ENCODE measurements at places on chromosomes 12 and 14.

GRCh38 chr12:13940335-13940865 lies 41.0 kb downstream of the GRIN2B start:
- no peak for DNase-seq

DNA sequence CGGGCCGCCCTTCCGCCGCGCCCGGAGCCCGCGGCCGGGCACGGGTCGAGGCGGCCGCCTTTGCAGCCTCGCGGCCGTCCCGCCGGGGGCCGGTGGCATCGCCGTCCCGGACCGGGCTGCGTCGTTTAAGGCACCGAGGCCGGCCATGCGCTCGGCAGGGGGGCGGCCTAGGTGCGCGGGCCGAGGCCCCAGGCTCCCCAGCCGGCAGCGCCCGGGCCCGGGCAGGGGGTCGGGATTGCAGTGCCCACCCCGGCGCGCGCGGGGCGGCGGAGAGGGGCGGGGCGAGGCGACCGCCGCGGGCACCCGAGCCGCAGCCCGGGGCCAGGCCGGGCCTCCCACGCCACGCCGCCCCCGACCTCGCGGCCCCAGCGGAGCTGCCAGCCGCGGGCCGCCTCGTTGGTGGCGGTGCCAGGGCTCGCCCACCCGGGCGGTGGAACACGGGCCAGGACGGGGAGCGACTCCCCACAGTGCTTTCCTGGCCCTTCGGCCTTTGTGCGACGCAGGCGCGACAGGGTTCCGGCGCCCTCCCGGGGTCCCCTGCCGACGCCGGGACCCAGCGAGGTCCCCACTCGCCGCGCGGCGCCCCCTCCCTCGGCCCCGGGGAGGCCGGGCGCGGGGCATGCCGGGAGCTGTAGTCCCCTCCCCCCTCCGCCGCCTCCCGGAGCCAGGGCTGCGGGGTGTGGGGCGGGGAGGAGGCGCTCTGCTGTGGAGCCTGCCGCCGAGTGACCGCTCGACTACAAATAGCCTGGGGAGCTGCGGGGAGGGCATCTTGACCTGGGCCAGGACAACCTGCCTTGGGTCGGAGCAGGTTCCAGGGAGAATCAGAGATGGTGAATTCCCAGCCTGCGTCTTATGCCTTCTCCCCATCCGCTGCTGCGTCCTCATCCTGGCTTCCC lies 769 bp downstream of the FKBP4 start:
- peak; percentile 94 for DNase-seq

DNA sequence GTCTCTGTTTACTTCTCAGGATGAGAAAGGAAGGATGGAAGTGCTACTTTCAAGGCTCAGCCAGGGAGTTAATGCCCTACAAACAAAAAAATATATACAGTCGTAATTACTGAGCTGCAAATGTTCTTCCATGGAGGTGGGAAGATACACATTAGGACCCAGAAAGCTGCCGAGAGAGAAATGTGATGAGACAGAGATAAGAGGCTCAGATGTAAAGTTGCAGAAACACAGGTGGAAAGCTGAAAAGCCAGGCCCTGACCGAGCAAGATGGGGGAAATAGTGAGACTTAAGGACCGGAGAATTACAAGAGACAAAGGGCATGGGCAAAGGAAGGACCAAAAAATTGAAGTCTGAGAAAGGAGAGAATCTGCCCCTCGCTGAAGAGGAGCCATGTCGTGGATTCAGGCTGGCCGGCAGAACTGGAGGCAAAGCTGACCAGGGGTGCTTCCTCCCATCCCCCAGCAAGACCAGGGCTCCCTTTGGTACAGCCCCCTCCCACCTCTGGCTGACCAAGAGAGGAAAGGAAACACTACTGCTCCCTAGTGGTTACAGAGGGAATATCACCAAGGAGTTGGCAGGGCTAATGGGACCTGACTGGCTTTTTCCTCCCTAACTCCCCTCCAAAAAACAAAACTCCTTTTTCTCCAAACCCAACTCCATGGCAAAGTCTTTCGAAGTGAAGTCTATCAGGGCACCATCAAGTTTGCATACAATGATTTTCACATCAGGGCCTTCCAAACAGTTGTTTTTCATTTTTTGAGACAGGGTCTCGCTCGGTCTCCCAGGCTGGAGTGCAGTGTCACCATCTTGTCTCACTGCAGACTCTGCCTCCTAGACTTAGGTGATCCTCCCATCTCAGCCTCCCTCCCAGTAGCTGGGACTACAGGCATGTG lies 12.1 kb downstream of the ZFHX2 start:
- peak; percentile 78 for DNase-seq

DNA sequence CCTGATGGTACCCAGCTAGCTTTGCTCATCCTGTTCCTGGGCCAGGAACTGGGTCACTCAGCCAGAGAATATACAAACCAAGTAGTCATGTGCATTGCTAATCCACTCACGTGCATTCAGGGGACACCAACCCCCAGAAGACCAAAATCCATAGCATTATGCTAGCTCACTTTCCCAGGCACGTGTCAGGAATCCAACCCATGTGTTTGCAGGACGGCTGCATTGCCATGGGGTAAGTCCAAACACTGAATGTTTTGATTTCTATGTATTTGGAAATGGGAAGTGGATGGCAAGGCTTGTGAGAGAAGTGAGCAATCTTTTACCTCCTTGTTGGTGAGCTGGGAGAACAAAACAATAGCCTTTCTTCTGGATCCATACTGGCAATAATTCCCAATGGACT lies 87.1 kb upstream of the FOXN3 start:
- no peak for DNase-seq

GRCh38 chr12:27822076-27822712 lies 42.2 kb upstream of the MANSC4 start:
- no peak for DNase-seq

- DNase-seq = no peak
Measured at GRCh38 chr14:74555476-74556050, 56.5 kb downstream of the LTBP2 start.

DNA sequence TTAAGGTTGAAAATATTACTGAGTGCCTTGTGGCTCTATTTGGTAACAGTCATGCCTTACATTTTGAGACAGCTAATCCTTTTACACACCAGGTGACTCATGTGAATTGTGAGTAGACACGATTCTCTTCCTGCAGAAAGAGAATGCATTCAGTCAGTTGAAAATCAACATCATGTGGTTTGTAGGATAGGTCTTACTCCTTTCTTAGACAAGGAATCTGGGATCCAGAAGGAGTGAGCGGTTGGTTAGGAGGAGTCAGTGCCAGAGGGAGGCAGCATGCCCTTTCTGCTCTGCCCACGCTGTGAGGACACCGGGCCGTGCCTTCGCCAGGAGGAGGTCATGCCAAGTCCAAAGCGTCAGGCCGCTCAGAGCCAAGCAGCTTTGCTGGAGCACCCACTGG lies 47.6 kb downstream of the TRAF3 start:
- no peak for DNase-seq

DNA sequence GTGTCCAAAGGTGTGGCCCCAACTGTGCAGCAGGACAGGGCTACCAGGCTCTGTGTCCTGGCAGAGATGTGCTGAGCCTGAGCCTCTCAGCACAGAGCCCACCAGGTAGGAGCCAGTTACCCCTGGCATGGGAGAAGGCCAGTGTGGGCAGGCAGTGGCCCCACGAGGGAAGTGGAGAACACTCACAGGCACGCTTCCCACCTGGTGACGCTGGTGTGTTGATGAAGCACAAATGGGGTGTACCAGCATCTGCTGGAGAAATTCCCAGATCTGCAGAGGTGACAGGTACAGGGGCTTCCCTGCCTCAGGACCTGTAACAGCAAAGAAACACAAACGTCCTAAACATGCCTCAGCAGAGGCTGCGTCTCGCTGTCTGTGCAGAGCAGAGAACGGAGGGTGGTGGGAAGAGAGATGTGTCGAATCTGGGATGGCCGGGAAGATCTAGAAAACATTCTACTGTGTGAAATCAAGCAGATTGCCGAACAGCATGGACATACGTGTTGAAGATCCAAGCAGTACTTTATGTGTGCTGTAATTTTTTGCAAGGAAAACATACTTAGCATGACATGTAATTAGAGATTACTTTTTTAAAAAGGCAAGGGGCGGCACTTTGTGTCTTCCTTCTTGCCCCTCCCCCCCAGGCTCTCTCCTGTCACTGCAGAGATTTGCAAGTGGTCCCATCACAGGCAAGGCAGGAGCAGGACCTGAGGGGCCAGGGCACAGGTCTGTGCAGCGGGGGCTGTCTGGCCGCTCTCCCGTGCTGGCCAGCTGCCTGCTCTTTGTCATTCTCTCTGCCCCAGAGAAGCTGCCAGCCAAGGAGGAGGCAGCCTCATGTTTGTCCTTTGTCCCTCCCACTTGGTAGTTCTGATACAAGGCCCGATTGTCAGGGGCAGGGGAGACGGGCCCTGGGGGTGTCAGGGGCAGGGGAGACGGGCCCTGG lies 17.3 kb downstream of the HIP1R start:
- DNase-seq = no peak

DNA sequence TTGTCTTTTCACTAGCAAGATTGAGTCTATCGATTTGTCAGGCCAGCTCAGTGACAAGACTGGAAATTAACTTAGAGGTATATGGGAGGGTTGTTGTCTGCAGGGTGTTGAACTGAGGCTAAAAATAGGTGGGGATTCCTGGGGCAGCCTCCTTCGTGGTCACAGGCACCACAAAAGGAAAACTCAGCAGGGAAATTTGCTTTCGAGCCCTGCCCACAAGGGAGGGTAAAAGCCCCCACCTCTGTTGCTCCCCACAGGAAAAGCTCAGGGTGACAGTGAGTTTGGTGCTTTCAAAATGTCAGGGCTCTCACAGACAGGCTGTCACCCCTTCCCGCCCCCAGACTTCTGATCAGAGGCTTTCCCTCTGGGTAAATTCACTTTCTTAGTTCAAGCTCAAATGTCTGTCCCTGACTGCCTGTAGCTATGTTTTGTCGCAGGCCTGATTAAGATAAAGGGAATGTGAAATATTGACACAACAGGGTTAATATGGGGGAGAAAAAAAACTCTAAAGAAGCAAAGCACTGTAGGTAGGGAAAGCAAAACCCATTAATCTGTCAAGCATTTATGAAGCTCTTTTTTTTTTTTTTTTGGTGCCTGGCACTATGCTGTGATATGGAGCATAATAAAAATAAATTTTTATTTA lies 11.7 kb upstream of the NFKBIA start:
- no peak for DNase-seq
